ENCODE measurements at places on chromosomes 1 and 21. TPM values are rescaled to one million over a fixed set of nuclear protein-coding genes. Genes with fewer than 3 reads are reported as not detected.

The PTBP2 gene
- total RNA-seq: 20.6 TPM

The GLIS1 gene
- not detected for total RNA-seq

The NTRK1 gene
- total RNA-seq: not detected

The OLFML2B gene
- not detected for total RNA-seq

The NASP gene
- 72.7 TPM for total RNA-seq

The SAMD11 gene
- total RNA-seq: not detected

The SCAF4 gene
- 59.2 TPM for total RNA-seq

The LCE2C gene
- total RNA-seq: not detected

- H3K4me1 ChIP-seq: no peaks in the 10 kb centered on the region
- no peak overlapping the region for H3K27ac ChIP-seq
- H3K27me3 ChIP-seq: peaks cover 8% of the 10 kb centered on the region
- no peaks in the 10 kb centered on the region for H3K36me3 ChIP-seq
- no peak overlapping the region for H3K4me3 ChIP-seq
- no peak for DNase-seq
These were observed 34.6 kb downstream of the CFAP57 start for GRCh38 chr1:43206600-43207228.

DNA sequence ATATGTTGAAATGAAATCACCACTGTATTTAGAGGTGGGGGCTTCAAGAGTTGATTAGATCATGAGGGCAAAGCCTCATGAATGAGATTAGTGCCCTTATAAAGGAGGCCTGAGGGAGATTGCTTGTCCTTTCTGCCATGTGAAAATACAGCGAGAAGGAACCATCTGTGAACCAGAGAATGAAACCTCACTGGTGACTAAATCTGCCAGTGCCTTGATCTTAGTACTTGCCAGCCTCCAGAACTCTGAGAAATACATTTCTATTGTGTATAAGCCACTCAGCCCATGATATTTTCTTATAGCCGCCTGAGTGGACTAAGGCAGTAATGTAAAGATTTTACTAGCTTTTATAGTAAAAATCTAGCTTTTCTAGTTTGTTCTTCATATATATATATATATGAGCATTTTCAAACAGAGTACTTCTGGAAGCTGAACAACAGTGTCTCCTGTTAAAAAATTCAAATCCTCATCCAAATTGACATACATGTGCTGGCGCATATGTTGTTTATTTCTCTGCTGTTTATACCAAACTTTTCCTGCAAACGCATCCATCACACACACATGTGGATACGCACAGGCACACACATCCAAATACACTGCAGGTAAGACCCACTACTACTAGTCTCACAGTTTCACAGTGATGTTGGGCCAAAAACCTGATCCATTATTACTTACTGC, 213.1 kb downstream of the RGS7 start:
- DNase-seq: no peak
- H3K4me3 ChIP-seq: no peak overlapping the region
- no peak overlapping the region for H3K27ac ChIP-seq
- no peaks in the 10 kb centered on the region for H3K4me1 ChIP-seq
- H3K36me3 ChIP-seq: no peaks in the 10 kb centered on the region
- H3K27me3 ChIP-seq: no peaks in the 10 kb centered on the region

DNA sequence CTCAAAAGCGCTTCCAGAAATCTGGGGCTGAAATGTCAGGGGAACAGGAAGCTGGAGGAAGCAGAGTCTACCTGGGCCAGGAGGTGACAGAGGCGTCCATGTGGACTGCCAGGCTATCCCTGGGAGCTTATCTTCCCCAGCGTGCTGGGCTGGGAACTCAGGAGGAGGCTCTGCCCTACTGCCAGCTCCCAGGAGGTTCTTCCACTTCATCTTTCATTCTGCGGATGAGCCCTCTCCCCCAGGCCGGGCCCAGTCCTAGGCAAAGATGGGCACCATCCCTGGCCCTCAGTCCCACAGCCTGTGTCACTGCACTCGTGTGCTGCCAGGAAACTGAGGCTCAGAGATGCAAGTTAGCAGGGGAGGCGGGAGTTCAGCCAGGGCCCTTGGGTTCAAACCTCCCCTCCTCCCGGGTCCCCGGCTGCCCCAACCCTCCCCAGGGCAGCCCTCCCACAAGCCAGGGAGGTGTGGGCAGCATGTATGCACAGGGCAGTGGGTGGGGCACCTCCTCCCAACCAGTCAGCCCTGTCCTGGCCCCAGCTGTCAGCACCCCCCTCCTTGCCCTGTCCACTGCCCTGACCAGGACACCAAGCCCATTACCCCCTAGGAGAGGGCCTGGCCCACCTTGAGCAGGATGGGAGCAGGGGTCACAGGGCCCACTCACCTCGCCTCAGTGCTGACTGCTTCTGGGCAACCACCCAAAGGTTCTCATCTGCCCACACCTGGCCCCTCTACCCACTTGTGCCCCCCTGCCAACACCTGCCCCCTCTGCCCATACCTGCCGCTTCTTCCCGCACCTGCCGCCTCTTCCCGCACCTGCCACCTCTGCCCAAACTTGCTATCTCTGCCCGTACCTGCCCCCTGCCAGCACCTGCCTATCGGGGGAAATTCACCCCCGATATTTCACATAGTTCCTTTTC, 226.0 kb downstream of the NPHP4 start:
- H3K36me3 ChIP-seq: peaks cover 7% of the 10 kb centered on the region
- peaks cover 74% of the 10 kb centered on the region for H3K27me3 ChIP-seq
- peaks cover 8% of the 10 kb centered on the region for H3K4me1 ChIP-seq
- DNase-seq: no peak
- no peak overlapping the region for H3K4me3 ChIP-seq

GRCh38 chr1:196723325-196724185, 51.1 kb upstream of the CFHR3 start:
- H3K36me3 ChIP-seq: no peaks in the 10 kb centered on the region
- H3K4me3 ChIP-seq: no peak overlapping the region
- no peak for DNase-seq

DNA sequence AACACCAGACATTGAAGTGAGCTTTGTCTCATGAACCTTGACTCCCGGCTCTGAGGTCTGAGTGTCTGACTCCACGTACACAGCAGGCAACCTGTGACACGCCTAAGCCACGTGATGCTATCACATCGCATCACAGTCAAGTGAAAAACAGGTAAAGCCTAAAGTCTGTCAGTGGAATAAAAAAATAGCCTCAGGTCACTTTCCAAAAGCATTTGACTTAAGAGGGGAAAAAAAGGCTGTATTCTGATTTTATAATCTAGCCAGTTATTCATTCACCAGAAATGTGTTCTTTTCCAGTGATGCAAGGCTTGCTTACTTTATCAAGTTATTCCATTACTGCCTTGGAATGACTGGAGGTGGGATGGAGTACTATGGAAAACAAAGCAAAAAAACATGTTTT, 163.2 kb upstream of the HMCN1 start:
- no peaks in the 10 kb centered on the region for H3K36me3 ChIP-seq
- no peak overlapping the region for H3K4me3 ChIP-seq
- H3K4me1 ChIP-seq: peaks cover 54% of the 10 kb centered on the region
- peak overlapping the region; percentile 15 for H3K27ac ChIP-seq
- DNase-seq: no peak

DNA sequence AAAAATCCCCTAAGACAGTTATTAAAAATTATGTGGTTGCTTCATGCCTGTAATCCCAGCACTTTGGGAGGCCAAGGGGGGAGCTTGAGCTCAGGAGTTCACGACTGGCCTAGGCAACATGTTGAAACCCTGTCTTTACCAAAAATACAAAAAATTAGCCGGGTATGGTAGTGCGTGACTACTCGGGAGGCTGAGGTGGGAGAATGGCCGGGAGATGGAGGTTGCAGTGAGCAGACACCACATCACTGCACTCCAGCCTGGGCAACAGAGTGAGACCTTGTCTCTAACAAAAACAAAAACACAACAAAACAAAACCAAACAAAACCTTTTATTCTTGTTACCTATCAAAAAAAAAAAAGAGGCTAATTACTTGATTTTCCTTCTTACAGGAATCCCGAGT, 2.1 kb downstream of the ELK4 start:
- DNase-seq: no peak
- no peaks in the 10 kb centered on the region for H3K27me3 ChIP-seq
- peaks cover 68% of the 10 kb centered on the region for H3K4me1 ChIP-seq
- H3K27ac ChIP-seq: peak overlapping the region; percentile 92

DNA sequence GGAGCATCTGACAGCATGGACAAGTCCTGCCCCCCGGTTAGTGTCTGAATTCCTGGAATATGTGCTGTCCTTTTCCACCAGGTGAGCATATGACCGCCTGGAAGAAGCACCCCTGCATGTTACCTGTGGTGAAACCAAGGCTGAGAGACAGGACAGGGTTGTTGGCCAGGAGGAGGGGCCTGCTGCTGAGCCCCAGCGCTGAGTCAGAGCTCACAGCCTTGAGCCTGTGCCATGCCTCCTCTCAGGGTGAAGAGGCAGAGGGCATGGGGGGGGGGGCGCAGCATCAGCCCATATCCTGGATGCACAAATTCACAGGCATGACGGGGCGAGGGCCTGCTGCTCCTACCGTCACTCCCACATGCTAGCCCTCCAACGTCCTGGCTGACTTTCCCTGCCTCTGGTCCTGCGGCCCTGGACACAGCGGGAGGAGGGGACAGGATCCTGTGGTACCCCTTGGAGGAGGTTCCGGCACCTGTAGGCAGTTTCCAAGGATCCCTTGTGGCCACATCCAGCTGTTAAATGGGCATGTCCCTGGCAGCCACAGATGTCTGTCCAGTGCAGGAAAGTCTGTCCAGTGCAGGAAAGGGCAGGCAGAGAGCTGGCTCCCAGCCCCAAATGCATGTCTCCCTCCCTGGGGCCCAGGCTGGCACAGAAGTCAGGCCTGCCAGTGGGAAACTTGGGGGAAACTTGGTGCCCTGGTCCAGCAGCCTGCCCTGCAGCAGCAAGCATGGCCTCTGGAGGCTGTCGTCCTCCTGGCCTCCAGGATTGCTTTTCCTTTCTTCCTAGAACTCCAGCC, 23.9 kb downstream of the TTC34 start:
- no peak for DNase-seq
- peaks cover 9% of the 10 kb centered on the region for H3K36me3 ChIP-seq
- no peak overlapping the region for H3K4me3 ChIP-seq

DNA sequence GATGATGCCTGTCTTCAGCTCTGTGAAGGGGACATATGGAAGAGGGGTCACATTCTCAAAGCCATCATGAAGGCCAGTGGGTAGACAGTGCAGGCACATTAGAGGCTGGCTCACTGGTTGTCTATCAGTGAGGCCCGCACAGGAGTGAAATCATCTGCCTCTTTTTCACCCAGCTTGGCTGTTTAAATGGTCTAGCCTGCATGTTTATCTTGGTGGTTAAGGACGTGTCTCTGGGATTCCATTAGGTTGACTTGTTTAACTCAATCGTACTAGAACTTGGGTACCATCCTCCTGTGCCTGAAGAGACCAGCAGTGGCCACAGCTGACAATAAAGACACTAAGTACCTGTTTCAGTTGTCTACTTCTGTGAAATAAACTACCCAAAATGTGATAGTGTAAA, 219.3 kb downstream of the PLPP3 start:
- no peak overlapping the region for H3K4me3 ChIP-seq
- no peaks in the 10 kb centered on the region for H3K36me3 ChIP-seq
- H3K27ac ChIP-seq: no peak overlapping the region

GRCh38 chr1:150165622-150166612, 16.2 kb downstream of the PLEKHO1 start:
- peaks cover 1% of the 10 kb centered on the region for H3K27me3 ChIP-seq
- peak overlapping the region; percentile 21 for H3K4me3 ChIP-seq
- no peaks in the 10 kb centered on the region for H3K36me3 ChIP-seq
- peaks cover 56% of the 10 kb centered on the region for H3K4me1 ChIP-seq

- peak overlapping the region; percentile 30 for H3K27ac ChIP-seq
- H3K27me3 ChIP-seq: peaks cover 5% of the 10 kb centered on the region
- no peak for DNase-seq
- no peaks in the 10 kb centered on the region for H3K36me3 ChIP-seq
- no peak overlapping the region for H3K4me3 ChIP-seq
These were observed 235.7 kb upstream of the RAB4A start for GRCh38 chr1:229035054-229035747.

- DNase-seq: no peak
- H3K27me3 ChIP-seq: no peaks in the 10 kb centered on the region
- H3K36me3 ChIP-seq: no peaks in the 10 kb centered on the region
- no peak overlapping the region for H3K27ac ChIP-seq
- H3K4me3 ChIP-seq: no peak overlapping the region
These were observed 45.0 kb upstream of the CXADR start for GRCh38 chr21:17467829-17468228.

DNA sequence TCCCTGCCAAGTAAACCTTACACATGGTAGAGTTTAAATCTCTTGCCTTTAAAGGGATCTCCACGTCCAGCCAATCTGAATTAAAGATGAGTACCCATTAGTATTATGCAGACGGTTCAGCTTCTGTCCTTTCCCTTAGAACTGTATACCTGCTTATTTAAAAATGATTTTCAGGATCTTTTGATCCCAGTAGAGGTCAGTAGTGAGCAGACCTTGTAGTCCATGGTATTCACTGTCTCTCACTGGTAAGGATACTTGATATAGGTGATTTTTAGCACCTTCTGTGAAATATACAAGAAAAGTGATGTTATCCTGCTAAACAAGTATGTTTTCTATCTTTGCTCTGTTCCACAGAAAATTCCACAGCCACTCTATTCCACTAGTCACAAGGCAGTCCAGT, 1211.6 kb upstream of the ADGRL4 start:
- no peaks in the 10 kb centered on the region for H3K27me3 ChIP-seq
- H3K4me1 ChIP-seq: no peaks in the 10 kb centered on the region
- no peaks in the 10 kb centered on the region for H3K36me3 ChIP-seq
- H3K4me3 ChIP-seq: no peak overlapping the region

- DNase-seq: no peak
- H3K36me3 ChIP-seq: peaks cover 2% of the 10 kb centered on the region
- no peak overlapping the region for H3K27ac ChIP-seq
- no peak overlapping the region for H3K4me3 ChIP-seq
- H3K27me3 ChIP-seq: no peaks in the 10 kb centered on the region
These were observed 68.4 kb downstream of the ST6GALNAC3 start for GRCh38 chr1:76142771-76143540.

DNA sequence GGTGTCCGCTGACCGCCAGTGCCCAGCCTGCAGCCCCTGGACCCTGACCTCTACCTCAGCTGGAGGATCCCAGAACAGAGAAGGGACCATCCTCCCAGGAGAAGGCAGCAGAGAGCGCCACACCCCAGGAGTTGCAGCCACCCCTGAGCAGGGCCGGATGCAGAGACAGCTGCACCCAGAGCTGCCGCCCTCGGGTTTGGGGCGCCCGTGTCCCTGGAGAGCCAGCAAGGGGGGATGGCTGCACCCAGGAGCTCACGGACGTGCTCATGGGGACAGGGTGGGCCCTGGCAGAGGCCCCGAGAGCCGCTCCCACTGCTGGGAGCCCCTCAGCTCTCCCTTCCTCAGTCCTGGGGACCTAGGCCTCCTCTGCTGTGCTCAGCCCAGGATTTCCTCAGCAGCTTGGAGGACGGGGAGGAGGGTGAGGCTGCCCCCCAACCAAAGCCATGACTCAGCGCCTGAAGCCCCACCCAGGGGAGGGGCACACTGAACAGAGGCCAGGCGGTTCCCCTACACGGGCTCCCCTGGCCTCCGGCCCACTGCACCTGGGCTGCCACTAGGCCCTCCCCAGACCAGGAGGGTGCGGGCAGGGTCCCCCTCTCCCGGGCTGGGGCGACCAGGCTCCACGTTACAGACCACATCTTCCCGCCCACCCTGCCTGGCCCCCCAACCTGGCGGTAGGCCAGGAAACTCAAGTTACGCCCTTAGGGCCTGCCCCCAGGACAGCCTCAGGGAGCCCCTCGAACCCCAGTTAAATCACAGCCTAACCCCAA, 2.2 kb downstream of the ACAP3 start:
- peak overlapping the region; percentile 85 for H3K4me3 ChIP-seq
- H3K36me3 ChIP-seq: no peaks in the 10 kb centered on the region
- DNase-seq: peak; percentile 49
- peaks cover 20% of the 10 kb centered on the region for H3K4me1 ChIP-seq

Data from naive thymus-derived CD8-positive, alpha-beta T cell (primary cell).